ENCODE measurements at places on chromosomes 6 and 20.

- no peak for DNase-seq
Observed at GRCh38 chr6:168139121-168139520, 60.1 kb upstream of the FRMD1 start.

- DNase-seq: no peak
Observed at GRCh38 chr20:23049201-23050075, at the start of gene THBD. Gene THBD (minus strand): TSS chr20:23049672. CDS start chr20:23049504, 168 bp downstream.

- no peak for DNase-seq
Observed at GRCh38 chr20:9409981-9410380, 104.4 kb upstream of the LAMP5 start.

GRCh38 chr20:2476742-2477615 lies 6.4 kb upstream of the SNRPB start:
- DNase-seq: no peak

DNA sequence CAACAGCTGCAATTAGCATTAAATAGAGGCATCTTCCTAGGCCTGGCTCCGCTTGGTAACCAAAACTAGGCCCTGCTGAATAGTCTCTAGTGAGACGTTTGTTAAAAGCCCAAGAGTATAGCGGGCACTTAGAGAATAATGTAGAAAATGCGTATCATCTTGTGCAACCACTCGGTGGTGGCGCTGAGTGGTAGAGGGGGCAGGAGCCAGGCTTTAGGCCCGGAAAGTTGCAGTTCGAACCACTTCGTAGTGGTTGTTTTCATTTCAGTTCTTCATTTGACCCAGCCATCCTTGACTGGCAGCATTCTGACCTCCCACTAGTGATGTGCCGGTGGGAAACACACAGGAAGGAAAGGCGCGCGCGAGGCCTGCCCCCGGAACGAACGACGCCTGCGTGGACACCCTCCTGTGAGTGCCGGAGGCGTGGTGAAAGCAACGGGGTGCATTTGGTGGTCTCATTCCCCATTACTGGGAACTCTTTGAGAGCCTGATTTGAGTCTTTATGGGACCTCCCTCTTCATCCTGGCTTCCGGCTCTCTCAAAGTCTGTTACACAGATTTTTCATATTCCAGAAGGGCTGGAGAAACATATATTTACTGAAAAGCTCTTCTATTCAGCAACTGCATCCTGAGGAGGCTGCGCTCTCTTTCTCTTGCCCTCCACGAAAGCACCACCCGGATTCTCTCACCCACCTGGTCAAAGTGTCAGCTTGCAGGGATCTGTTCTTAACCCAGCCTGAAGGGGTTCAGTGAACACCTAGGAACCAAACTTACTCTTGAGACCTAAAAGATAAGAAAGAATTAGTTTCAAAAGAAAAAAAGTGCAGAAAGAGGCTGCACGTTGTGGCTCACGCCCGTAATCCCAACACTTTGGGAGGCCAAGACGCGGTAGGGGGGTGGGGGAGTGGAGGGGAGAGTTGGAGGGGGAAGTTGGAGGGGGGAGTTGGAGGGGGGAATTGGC lies 18.2 kb downstream of the GPX5 start:
- DNase-seq: no peak

Data from DMS 273 treated with DMSO at 0.1 percent for 48 hours (cell line).